NCI-H1436 treated with DMSO at 0.1 percent for 48 hours (cell line): ENCODE measurements at places on chromosomes 6 and 20.

DNA sequence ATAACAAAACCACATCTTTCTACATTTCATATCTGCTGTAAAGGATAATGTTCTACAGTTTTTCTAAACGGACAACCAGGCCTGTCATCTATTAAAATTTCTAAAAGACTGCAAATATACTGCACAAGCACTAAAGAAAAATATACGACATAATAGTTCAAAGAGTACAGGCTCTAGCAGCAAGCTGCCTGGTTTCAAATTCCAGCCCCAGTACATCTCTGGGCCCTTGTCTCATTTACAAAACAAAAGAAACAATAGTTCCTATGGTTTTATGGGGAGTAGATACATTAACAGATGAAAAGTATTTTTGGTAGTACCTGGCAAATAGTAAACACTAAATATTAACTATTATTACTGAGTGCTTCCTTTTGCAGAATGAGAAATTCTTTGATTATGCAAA lies 24.1 kb downstream of the DEK start:
- DNase-seq, result no peak

DNA sequence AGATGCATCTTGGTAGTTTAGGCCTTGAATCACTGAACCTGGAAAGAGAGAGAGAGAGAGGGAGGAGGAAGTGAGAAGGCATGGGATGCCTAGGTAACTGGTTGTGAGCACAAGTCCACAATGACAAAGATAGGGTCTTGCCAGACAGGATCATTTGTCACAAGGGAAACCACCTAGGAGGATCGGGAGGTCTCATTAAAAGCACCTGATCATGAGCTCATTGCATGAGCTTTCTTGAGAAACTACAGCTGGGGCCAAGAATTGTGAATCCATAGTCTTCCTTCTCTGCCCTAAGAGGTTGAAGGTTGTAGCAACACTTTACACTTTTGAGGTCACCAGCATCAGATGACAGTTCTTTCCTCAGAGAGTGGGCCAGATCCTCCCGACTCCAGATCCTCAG lies 195.7 kb downstream of the CD83 start:
- DNase-seq, result no peak

GRCh38 chr6:4413073-4413472 lies 277.7 kb upstream of the ECI2 start:
- DNase-seq, result no peak

- no peak for DNase-seq
Observed at GRCh38 chr6:138535728-138536455, 36.6 kb upstream of the NHSL1 start.

DNA sequence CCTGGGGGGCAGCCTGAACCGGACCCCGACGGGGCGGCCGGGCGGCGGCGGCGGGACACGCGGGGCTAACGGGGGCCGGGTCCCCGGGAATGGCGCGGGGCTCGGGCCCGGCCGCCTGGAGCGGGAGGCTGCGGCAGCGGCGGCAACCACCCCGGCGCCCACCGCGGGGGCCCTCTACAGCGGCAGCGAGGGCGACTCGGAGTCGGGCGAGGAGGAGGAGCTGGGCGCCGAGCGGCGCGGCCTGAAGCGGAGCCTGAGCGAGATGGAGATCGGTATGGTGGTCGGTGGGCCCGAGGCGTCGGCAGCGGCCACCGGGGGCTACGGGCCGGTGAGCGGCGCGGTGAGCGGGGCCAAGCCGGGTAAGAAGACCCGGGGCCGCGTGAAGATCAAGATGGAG lies 636 bp downstream of the SRF start:
- DNase-seq, result no peak

GRCh38 chr6:169825558-169826225 lies 74.3 kb downstream of the ERMARD start:
- no peak for DNase-seq

DNA sequence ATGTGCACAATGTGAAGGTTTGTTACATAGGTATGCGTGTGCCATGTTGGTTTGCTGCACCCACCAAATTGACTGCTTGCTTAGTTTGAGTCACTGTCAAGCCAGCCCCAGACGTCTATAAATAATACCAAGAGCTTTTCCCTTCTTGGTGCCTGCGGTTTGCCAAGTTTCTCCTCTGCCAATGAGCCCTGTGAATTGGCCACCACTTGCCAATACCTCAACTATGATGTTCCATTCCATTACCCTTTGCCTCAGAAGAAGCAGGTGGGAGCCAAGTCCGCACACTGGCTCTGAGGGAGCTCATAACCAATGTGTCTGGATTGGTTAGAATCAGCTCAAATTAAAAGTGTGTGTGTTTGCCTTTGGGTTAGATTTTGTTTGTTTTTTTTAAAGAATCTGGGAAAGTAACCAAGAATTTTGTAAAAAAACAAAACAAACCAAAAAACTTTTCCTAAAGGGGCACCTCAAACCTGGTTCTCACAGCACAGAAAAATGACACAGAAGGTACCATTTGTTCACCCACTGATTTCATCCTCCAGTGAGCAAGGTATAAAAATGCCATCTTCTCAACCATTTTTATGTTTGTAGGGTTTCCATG lies 244.7 kb upstream of the PRND start:
- DNase-seq, result no peak

- no peak for DNase-seq
Observed at GRCh38 chr6:169752074-169752623, 727 bp downstream of the ERMARD start.

DNA sequence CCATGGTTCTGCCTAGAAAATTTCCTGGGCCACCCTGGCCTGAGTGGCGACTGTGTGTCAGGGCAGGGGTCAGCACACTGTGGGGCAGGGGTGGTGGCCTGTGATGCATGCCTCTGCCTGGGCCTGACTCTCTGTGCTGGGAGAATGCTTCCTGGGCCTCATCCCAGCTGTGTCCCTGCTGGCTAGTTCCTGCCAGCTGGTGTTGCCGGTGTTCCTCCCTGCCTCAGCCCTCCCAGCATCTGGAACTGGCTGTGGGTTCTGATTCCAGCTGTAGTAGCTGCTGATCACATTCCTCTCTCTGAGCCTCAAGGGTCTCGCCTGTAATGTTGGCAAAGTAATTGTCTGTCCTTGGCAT lies 101.5 kb downstream of the SYCP2 start:
- DNase-seq, result no peak

- DNase-seq, result no peak
Observed at GRCh38 chr6:6412700-6413099, 92.2 kb upstream of the F13A1 start.

GRCh38 chr6:155497273-155497672 lies 41.6 kb upstream of the NOX3 start:
- DNase-seq, result no peak

DNA sequence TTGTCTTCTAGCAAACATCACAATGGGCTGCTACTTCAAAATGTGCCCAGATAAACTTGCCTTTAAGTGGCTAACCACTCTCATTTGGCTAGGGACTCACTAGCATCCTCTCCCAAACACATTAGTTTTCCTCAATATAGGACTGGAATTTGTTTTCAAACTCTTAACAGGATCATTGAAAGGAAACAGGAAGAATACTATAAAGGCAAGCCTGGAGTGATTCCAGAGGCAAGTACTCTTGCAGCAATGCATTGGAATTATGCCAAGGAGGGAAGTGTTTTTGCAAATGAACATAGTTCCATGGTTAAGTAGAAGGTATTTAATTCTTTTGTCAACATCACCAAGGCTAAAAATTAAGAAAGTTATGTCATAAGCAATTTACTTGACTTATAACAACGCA lies 12.2 kb downstream of the EPHA7 start:
- DNase-seq, result no peak

DNA sequence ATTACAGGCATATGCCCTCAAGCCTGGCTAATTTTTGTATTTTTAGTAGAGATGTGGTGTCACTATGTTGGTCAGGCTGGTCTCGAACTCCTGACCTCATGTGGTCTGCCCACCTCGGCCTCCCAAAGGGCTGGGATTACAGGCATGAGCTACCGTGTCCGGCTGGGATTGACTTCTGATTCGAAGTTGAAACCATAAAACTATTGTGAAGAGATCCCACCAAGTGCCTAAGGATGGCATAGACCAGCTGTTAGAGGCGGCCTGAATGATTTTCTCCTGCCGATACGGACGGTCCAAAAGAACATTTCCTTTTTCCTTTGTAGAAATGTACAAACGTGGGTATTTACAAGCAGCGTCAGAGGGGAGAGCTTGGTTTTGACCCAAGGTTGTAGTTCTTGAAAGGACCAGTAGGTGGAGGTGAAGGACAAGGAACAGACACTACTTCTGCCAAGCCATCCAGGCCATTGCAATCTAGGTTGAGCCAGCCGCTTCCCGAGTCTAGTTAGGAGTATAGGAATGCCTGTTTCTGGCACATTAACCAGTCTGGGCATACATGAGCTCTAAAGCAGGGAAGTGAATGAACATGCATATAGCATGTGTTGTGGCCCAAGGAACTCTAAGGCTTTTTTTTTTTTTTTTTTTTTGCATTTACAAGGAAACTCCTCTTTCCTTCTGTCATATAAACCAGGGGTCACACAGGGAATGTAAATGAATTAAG lies 29.0 kb downstream of the MOCS3 start:
- DNase-seq, result peak; percentile 41

- DNase-seq, result no peak
Observed at GRCh38 chr6:64672651-64673050, 1034.4 kb downstream of the EYS start.

- no peak for DNase-seq
Observed at GRCh38 chr6:40532349-40533000, 54.7 kb downstream of the LRFN2 start.

- DNase-seq, result no peak
Observed at GRCh38 chr6:73712535-73713173, 16.7 kb downstream of the CD109 start.

DNA sequence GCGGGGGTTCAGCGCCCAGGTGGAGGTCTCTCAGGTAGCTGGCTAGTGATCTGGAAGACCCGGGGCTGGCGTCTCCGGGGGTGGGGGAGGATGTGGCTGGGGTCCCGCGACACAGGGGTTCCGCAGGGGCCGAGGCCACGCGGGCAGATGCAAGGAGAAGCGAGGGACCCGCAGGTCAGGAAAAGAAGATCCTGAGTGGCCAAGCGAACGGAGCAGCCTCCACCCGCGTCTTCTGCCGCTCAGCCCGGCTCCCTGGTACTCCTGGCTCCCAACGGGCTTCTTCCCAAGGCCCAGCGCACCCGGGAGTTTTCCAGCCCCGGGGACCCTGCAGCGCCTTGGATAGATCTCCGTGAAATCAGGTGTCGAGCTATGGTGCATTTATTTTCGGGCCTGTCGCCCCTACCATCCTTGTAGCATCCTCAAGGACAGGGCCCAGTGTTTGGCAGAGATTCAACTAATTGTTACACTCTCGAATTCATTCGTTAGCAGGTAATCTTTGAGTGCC lies 682 bp upstream of the CHD6 start:
- DNase-seq, result no peak

GRCh38 chr20:37131486-37131885 lies 35.7 kb upstream of the RBL1 start:
- DNase-seq, result no peak

DNA sequence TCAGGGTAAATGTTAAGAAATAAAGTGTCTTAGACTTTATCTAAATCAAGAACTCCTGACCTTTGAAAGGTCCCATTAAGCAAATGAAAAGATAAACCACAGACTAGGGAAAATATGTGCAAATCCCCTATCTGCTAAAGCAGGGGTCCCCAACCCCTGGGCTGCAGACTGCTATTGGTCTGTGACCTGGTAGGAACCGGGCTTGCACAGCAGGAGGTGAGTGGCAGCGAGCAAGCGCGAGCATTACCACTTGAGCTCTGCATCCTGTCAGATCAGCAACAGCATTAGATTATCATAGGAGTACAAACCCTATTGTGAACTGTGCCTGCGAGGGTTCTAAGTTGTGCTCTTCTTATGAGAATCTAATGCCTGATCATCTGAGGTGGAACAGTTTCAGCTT lies 42.4 kb downstream of the LCA5 start:
- DNase-seq, result no peak

DNA sequence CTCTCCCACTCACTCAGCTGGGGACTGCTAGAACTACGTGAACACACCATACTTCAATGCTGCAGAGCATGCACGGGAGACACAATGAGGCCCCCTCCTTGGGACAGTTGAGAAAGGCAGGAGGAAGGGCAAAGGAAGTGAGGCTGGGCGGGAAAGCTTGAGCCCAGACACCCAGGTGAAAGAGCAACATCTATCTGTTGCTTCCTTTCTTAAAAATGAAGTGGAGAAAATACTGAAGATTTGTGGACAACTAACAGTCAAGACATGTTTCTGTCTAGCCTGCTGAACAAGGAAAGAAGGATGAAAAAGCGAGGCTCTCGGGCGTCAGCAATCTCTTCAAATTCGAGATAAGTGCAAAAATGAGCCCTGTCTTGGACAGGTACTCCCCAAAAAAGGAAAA lies 3.0 kb upstream of the NNAT start:
- no peak for DNase-seq

- no peak for DNase-seq
Observed at GRCh38 chr6:98777762-98778161, 56.6 kb upstream of the POU3F2 start.

DNA sequence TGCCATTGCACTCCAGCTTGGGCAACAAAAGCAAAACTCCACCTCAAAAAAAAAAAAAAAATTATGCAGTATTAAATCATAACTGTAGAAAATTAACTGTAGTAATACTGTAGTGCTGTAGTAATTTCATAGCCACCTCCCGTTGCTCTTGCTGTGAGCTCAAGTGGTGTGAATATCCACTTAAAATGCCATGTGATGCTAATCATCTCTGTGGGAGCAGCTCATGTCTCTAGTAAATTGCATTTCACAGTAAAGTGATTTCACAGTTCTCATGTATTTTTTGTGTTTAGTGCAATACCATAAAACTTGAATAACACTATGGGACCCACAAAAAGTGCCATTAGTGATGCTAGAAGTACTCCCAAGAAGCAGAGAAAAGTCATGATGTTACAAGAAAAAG lies 14.4 kb upstream of the FAM217A start:
- no peak for DNase-seq

- no peak for DNase-seq
Observed at GRCh38 chr6:14117158-14118090, at the start of gene CD83. TSS of gene CD83 (plus strand) at chr6:14117772. CDS start at chr6:14117812, 40 bp downstream.

- no peak for DNase-seq
Observed at GRCh38 chr20:34947336-34947735, 8.3 kb downstream of the GSS start.

GRCh38 chr6:156309017-156309416 lies 468.2 kb upstream of the ARID1B start:
- DNase-seq, result no peak

DNA sequence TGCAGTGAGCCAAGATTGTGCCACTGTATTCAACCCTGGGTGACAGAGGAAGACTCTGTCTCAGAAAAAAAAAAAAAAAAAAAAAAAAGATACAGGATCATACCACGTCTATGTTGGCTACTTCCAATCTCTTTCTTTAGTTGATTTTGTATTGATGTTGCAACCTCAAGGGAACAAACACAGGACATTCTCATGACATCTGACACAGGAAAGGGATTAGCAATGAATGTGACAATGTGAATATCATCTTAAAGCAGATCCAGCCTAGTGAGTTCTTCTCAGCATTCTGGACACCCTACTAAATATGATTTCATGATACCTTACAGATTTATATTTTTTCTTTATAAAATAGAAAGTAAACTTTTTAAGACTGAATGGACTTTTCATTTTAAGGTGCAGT lies 580.3 kb downstream of the PRKN start:
- DNase-seq, result no peak

DNA sequence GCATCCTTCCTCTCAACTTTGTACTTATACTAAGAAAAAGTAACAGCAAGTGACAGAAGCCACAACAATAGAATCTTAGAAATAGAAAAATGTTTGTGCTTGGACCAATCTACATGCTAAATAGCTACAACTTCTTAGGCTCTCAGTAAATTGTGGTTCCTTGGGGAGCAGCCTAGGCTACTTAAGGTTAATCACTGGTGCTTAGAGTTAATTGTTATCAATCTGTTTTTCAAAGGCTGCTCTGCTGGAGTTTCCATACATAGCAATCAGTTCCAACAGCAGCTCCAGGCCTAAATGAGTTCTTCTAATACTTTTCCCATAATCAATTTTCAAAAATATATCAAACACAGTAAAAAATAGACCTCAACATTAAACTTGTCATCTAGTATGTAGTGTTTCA lies 571.4 kb downstream of the EPHA7 start:
- no peak for DNase-seq
